CD4-positive, alpha-beta memory T cell (primary cell): ENCODE measurements at places on chromosomes 3 and 15. TPM values are rescaled to one million over a fixed set of nuclear protein-coding genes. Genes with fewer than 3 reads are reported as not detected.

The FSTL1 gene
- total RNA-seq: not detected

The PIGZ gene
- total RNA-seq: 0.33 TPM

The REC114 gene
- total RNA-seq: not detected

The CATSPER2 gene
- total RNA-seq: 12.8 TPM

The SLCO2A1 gene
- total RNA-seq: not detected

The XPC gene
- 108 TPM for total RNA-seq
